Pericardium fibroblast (primary cell): ENCODE measurements at places on chromosomes 5 and 9. TPM values are rescaled to one million over a fixed set of nuclear protein-coding genes. Genes with fewer than 3 reads are reported as not detected.

Gene ASPN
- 27.6 and 39.3 TPM in 2 replicates for total RNA-seq

Gene FBXL17
- total RNA-seq = 12.1 and 12.9 TPM in 2 replicates

Gene IQGAP2
- total RNA-seq = 0.68 and 3.6 TPM in 2 replicates

Gene C1QTNF2
- total RNA-seq = 0.47 and 1.9 TPM in 2 replicates

Gene CCNJL
- total RNA-seq = 0.23 and 2.0 TPM in 2 replicates

Gene WWC1
- total RNA-seq = 1.0 and 2.1 TPM in 2 replicates

Gene GABRA6
- not detected in 2 replicates for total RNA-seq

Gene PAPPA
- 27.4 and 29.5 TPM in 2 replicates for total RNA-seq

Gene PARP8
- total RNA-seq = 0.68 and 2.0 TPM in 2 replicates

Gene TMEM232
- 0.94 and 1.1 TPM in 2 replicates for total RNA-seq

Gene FGD3
- not detected in 2 replicates for total RNA-seq

Gene HAPLN1
- total RNA-seq = 0.17 and 7.4 TPM in 2 replicates

Gene MEF2C
- total RNA-seq = 2.9 and 4.1 TPM in 2 replicates

Gene HRH2
- 1.6 TPM in 1 of 2 replicates, not detected in the other for total RNA-seq

Gene ITK
- under 0.01 TPM in 1 of 2 replicates, not detected in the other for total RNA-seq

Gene IL4
- total RNA-seq = not detected in 2 replicates

Gene PPP2R2B
- total RNA-seq = not detected in 2 replicates

Gene PRRC1
- total RNA-seq = 43.0 and 72.1 TPM in 2 replicates

Gene NIM1K
- 0.70 TPM in 1 of 2 replicates, not detected in the other for total RNA-seq

Gene NMUR2
- not detected in 2 replicates for total RNA-seq

Gene SLCO6A1
- not detected in 2 replicates for total RNA-seq

Gene PKD2L2
- total RNA-seq = not detected in 2 replicates

Gene DNAI1
- total RNA-seq = not detected in 2 replicates
